ENCODE measurements at places on chromosomes 1 and 21. TPM values are rescaled to one million over a fixed set of nuclear protein-coding genes. Genes with fewer than 3 reads are reported as not detected.

DNA sequence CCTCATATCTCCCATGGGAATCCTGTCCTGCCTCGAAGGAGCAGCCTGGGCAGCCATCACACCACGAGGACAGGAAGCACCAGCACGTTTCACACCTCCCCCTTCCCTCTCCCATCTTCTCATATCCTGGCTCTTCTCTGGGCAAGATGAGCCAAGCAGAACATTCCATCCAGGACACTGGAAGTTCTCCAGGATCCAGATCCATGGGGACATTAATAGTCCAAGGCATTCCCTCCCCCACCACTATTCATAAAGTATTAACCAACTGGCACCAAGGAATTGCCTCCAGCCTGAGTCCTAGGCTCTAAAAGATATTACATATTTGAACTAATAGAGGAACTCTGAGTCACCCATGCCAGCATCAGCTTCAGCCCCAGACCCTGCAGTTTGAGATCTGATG, 8.7 kb downstream of the SLAMF8 start:
- no peak overlapping the region for H3K27ac ChIP-seq
- H3K4me3 ChIP-seq: no peak overlapping the region
- H3K4me1 ChIP-seq: no peaks in the 10 kb centered on the region
- H3K27me3 ChIP-seq: no peaks in the 10 kb centered on the region
- DNase-seq: no peak
- no peaks in the 10 kb centered on the region for H3K36me3 ChIP-seq

GRCh38 chr1:97192872-97193572, 471.4 kb downstream of the PTBP2 start:
- no peaks in the 10 kb centered on the region for H3K36me3 ChIP-seq
- DNase-seq: no peak
- H3K27me3 ChIP-seq: no peaks in the 10 kb centered on the region
- no peak overlapping the region for H3K27ac ChIP-seq
- H3K4me1 ChIP-seq: no peaks in the 10 kb centered on the region
- no peak overlapping the region for H3K4me3 ChIP-seq

The TRIM33 gene
- 53.8 TPM for total RNA-seq

The CCNL2 gene
- 173 TPM for total RNA-seq

DNA sequence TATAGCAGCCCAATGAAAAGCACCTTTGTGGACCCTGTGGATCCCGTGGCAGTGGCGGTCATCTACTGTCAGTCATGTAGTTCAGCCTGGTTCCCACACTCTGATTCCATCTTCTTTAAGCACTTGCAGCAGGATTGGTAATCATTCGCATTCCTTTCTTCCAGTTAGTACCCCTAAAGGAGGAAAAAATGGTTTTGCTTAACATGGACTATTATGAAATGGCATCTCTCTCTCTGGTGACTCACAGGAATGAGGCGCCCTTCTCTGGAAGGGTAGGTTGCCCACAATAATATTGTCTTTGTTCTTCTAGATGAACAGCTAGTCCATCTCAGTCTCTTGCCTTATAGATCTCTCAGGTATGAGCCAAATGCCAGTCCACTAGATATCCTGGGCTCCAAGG, 127.9 kb upstream of the MROH9 start:
- no peak overlapping the region for H3K27ac ChIP-seq
- DNase-seq: no peak
- H3K27me3 ChIP-seq: no peaks in the 10 kb centered on the region
- H3K36me3 ChIP-seq: no peaks in the 10 kb centered on the region

DNA sequence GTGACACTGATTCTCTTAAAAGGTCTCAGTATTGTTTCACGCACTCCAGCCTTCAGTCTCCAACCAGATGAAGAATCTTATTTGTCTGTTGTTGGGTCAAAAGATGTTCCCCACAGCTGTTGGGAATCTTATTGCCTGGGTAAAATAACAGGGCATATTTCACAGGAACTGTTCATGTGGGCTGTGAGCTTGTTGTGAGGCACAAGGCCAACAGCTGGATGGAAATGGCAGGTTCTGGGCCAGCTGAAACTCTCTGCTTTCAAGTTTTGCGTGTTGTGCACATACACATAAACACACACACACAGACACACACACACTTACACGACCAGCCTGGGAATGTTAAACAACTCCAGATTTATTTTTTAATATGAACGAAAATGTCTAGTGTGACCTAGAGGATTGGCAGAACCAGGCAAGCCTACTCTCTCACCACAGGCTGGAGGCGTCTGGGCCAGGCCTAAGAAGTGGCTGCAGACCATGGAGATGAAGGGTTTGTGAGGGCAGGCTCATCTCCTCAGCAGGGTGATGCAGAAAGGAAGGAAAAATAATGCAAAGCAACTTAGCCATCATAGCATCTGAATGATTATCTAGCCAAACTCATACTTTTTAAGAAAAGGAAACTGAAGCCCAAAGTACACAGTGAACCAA, 357.0 kb downstream of the TTLL7 start:
- no peaks in the 10 kb centered on the region for H3K36me3 ChIP-seq
- H3K4me3 ChIP-seq: no peak overlapping the region
- no peak for DNase-seq
- H3K4me1 ChIP-seq: no peaks in the 10 kb centered on the region
- H3K27ac ChIP-seq: no peak overlapping the region

- no peaks in the 10 kb centered on the region for H3K36me3 ChIP-seq
- no peak overlapping the region for H3K27ac ChIP-seq
- H3K27me3 ChIP-seq: no peaks in the 10 kb centered on the region
- no peak for DNase-seq
- H3K4me1 ChIP-seq: no peaks in the 10 kb centered on the region
- H3K4me3 ChIP-seq: no peak overlapping the region
Observed at GRCh38 chr21:31041295-31042079, 3.2 kb upstream of the KRTAP19-8 start.

DNA sequence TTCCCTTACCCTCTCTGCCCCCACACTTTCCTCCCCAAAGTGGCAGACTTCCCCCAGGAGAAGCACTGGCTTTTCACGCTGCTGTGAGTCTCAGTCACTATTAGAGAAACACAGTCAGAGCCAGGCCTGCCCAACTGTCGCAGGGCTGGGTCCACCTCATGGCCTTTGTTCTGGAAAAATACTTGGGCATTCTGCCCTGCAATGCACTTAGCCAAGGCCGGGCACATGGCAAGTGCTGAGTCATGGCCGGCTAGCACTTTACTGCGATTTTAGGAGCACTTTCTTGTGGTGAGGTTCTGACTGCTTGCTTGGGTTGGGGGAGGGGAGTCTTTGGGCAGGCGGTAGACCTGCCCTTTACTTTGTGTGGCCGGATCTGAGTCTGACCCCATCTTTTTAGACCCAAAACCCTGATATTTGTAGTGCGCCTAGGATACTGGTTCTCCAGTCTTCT, 7.7 kb downstream of the EPHX1 start:
- peaks cover 14% of the 10 kb centered on the region for H3K4me1 ChIP-seq
- no peaks in the 10 kb centered on the region for H3K27me3 ChIP-seq
- peak; percentile 63 for DNase-seq
- peaks cover 9% of the 10 kb centered on the region for H3K36me3 ChIP-seq
- H3K27ac ChIP-seq: no peak overlapping the region
